ENCODE measurements at places on chromosomes 2 and 18.
A peak's percentile ranks its signal among the peaks of the same experiment; 100 is the strongest.

GRCh38 chr18:13141209-13141608 lies 77.4 kb upstream of the LDLRAD4 start:
- no peak for DNase-seq

DNA sequence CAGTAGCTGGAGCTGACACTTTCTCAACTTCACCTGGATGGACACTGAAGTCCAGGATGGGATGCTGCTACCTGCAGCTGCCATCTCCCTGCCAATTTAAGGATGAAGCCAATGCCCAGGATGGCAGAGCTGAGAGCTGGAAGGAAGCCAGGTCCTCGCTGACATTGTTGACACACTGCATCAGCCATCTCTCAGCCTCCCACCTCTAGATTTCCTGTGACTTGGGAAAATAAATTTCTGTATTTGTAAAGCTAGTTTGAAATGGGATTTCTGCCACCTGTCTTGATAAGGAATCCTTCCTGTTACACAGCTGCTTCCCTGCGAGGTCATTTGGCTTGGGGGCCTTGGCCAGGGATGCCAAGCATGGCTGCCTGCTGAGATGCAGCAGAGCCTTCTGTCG lies 43.5 kb downstream of the KCTD1 start:
- DNase-seq = no peak

DNA sequence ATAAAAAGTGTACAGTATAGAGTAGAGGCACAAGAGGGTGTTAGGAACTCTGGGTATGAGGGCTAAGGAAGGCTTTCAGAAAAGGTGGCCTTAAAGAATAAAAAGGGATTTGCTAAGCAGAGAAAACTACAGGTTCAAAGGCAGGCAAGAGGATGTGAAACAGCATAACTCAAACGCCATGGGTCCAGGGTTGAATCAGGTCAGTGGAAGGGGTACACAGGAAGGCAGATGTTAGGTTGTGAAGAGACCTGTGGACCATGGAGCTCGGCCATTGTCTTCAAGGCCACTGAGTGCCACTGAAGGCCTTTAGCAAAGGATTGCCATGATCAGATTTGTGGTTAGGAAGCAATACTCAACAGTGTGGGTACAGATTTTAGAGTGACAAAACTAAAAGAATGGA lies 108.2 kb upstream of the FAM98A start:
- no peak for DNase-seq

DNA sequence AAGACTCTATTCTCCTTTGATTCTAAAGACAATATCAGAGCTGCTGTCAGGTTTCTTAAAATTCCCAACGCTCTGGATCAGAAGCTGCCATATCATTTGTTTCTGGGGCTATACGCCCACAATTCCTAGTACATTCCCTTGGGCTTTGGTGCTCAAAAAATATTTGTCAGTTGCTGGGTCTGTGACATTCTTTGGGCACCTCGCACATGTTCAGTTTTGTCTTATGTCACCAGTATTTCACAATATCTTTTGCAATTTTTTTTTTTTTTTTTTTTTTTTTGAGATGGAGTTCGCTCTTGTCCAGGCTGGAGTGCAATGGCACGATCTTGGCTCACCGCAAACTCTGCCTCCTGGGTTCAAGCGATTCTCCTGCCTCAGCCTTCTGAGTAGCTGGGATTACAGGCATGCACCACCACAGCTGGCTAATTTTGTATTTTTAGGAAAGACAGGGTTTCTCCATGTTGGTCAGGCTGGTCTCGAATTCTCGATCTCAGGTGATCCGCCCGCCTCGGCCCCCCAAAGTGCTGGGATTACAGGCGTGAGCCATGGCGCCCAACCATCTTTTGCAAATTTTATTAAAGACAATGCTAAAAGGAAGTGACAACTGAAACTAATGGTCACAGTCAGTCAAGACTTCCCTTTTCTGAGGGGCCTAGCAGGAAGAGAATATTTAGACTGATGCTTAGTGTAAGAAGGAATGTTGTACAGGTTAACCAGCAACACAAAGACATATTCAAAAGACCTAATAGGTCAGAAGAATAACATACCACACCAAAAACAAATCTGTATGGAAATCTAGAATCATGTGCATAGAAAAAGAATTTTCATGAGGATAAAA lies 6.8 kb downstream of the ZNF397 start:
- no peak for DNase-seq

DNA sequence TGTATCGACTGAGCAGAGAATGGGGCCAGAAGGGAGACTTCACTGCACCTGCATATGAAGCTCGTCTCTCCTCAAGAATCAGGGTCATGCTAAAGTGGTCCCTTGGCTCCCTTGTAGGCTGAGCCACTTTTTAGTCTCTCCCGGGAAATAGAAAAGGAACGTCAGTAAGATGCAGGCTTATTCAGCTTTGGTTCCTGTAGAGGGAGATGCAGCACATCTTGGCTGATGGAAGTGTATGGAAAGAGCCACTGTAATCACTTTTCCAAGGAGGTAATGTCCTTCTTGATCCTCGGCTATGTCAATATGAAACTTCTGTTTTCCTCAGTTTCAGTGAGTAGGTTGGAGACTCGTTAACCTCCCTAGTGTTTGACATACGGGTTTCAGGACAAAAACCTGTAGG lies 235.2 kb downstream of the GCA start:
- DNase-seq = no peak

- DNase-seq = no peak
Measured at GRCh38 chr2:55391615-55392242, 27.9 kb downstream of the CCDC88A start.

DNA sequence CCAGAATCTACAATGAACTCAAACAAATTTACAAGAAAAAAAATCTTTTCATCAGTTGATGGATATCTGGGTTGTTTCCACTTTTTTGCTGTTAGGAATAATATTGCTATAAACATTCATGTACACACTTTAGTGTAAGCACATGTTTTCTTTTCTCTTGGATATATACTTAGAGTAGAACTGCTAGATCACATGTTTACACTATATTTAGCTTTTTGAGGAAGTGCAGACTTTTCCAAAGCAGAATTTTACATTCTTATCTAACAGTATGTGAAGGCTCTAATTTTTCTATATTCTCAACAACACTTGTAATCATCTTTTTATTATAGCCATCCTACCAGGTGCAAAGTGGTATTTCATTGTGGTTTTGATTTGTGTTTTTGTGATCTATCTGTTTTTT lies 103.6 kb upstream of the RMP24 start:
- no peak for DNase-seq

DNA sequence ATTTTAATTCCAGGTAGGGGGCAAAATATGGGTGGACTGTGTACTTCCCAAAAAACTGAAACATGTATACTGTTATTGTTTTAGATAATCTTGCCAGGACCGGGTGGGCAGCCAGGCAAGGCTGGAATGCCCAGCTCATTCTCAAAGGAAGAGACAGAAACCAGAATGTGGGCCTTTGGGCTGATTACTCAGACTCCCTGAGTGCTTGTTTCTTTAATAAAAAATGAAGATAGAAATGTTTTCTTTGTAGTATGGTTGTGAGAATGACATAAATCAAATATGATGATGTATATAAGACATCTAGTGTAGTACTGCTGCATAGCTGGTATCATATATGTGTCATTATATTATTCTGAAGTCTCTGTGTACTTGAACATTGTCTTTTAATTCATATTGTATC lies 231.6 kb upstream of the NT5C1B start:
- DNase-seq = no peak

DNA sequence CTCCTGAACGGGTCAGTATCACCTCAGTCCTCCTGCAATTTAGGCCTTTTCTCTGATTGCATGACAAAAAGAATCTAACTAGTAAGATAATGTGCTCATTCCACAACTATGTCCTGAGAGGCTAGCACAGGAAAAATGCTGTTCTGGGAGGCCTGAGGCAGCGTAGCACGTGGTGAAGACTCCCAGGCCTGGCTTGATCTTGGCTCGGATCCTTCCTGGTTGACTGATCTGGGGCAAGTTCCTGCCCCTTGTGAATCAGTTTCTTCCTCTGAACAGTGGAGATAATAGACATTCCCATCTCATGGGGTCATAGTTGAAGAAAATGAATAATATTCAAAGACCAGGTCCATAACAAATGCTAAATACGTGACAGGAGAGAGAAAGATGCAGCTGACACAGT lies 12.3 kb downstream of the FBLN7 start:
- no peak for DNase-seq

GRCh38 chr2:174158003-174158402 lies 90.3 kb downstream of the OLA1 start:
- DNase-seq = peak; percentile 21

GRCh38 chr18:10130606-10131005 lies 216.8 kb downstream of the VAPA start:
- no peak for DNase-seq

DNA sequence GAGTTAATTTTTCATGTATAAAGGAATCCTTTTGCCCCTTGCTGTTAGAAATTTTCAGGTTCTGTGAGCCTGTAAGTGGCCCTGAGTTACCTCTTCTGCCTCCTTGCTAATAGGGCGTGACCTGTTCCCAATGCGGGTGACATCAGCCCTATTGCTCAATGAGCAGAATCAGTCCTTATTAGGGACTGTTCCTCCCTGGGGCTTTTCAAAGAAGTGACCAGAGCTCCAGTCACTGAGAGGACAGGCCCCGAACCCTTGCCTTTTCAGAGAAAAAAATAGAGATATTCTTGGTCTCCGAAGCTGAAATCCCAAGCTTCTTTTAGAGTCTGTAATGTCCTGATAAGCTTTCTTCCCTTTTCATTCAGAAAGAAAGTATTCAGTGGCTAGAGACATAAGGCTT lies 8.2 kb upstream of the APOB start:
- no peak for DNase-seq

DNA sequence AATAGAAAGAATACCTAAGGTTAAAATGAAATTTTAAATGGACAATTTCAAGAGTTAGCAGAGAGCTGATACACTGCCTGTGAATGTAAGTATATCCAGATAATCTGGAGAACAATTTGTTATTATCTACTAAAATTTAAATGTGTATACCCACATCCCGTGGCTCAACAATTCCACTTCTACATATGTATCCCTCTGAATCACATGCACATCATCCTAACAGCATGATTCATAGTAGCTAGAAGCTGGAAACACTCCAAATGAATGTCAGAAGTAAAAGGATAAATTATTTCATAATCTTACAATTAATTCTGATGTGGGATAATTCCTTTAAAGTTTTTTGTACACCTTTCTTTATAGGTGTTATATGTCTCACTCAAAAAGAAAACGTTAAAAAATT lies 87.9 kb downstream of the CNTNAP5 start:
- DNase-seq = no peak

- no peak for DNase-seq
Measured at GRCh38 chr2:172813314-172813888, 77.8 kb downstream of the RAPGEF4 start.

DNA sequence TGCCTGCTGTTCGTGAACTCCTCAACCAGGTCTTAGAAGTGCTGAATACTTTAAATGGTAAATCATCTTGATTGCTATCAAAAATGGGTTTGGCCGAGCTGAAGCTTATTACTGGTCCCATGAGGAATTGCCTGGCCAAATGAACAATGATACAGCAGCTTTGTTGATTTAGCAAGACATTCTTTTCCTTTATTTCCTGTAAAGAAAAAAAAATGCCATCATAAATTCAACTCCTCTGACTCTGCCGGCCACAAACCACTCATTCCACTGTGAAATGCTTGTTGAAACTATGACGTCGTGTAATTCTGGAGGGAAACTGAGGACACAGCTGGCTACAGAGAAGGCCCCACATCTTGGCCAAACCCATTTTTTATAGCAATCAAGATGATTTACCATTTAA lies 74.2 kb upstream of the ID2 start:
- DNase-seq = no peak

GRCh38 chr18:22170421-22171257 lies 1.2 kb downstream of the GATA6 start:
- DNase-seq = peak; percentile 79

- no peak for DNase-seq
Measured at GRCh38 chr2:101516823-101517690, 42.1 kb upstream of the RFX8 start.

DNA sequence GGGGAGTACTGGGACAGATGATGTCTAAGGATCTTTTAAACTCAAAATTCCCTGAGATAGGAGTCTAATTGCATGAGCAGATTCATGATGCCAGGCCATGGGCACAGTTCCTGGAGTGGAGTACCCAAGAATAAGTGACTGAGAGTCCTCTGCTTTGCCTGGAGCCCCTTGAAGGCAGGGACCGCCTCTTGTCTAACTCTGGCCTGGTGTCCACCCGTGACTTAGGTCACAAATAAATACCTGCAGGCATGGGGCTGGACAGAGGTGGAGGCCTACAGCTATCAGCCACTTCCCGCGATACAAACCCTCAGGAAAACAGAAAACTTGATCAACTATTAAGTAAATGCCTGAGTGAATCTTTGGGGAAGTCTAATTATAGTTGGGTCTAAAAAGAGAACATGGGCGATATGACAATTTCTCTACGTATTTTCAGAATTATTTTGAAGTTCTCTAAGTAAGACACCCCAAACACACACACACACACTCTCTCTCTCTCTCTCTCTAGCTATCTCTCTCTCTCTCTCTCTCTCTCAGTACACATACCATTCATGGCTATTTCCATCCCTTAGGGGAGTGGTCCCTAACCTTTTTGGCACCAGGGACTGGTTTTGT lies 1.8 kb upstream of the WIPF1 start:
- no peak for DNase-seq

- DNase-seq = no peak
Measured at GRCh38 chr2:159266554-159266953, 19.9 kb downstream of the WDSUB1 start.

- no peak for DNase-seq
Measured at GRCh38 chr2:234571620-234572407, 74.9 kb upstream of the ARL4C start.

DNA sequence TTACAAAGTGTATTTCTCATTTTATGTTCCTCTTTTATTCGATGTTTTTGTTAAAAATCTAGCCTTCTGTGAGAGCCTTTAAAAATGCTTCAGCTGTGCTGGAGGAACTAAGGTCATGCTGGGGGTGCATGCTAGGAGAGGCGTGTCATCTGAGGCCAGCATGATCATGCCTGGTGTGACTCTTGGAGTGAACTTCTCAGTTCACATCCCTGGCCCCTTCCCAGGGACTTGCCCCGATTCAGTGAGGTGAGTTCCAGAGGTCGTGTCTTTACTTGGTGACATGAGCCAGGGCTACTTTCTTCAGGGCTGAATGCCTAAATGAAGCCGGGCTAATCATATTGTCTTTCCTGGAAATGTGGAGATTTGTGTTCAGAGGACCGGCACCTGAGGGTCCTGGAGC lies 264.9 kb downstream of the MREG start:
- no peak for DNase-seq

DNA sequence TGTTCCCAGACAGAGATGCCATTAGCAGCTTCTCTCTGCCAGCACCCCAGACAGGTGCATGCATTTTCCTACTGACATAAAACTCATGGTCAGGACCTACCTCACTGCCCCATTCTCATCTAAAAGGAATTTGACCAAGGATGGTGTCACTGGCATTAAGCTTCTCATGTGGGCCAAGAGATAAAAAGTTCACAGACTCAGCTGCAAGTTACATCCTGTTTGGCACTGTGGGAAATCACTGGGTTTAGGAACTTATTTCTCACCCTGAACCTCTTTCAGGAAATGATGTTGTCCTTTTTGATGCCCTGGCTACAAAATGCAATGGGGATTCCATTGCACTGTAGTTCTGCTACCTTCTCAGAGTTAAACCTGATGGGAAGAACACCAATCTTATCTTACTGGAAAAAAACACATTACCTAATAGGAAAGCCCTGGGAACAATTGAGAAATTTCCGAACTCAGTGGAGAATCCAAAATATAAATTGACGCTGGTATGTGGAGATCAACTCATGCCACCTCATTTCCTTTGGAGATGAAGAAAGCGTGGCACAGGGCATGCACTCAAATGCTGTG lies 252.1 kb upstream of the COPS8 start:
- no peak for DNase-seq

Measured in retina (tissue), 1 donor.